ENCODE measurements at places on chromosomes 2 and 18.

DNA sequence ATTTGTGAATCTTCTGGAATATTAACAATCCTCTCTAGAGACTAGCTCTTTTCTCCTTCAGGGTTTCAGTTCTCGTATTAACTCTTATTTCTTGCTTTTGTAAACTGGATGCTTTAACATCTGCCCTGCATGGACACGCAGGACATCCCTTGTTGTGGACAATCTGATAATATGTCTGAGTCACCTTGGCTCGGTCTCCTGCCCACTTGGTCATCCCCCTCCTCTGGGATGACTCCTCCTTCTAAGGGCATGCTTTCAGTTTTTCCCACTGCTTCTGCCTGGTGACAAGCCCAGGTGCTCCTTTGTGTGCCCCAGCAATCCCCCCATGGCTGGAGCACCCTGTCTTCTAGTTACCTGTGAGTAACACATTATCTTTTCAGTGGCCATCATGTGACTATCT, 460.5 kb downstream of the DSC3 start:
- no peak for DNase-seq

GRCh38 chr2:59816075-59816474, 737.4 kb downstream of the BCL11A start:
- no peak for DNase-seq

DNA sequence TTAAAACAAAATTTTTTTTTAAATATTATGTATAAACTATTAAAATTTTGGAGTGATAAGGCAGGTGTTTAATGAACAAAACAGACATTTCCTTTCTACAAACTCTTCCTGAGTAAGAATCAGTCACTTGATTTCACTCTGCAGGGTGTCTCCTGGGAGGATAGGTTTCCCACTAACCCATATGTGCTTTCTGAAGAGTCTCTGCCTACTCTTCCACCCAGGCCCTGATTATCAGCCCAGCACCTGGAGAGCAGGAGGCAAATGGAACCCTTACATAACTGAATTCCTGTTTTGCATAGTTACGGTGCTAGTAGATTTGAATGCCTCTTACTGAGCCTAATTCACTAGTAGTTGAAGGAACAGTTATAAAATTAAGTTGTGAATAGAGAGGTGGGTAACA, 1718.6 kb downstream of the SUCLG1 start:
- DNase-seq, result no peak

GRCh38 chr18:23631746-23632145, 31.0 kb downstream of the ANKRD29 start:
- peak; percentile 75 for DNase-seq

DNA sequence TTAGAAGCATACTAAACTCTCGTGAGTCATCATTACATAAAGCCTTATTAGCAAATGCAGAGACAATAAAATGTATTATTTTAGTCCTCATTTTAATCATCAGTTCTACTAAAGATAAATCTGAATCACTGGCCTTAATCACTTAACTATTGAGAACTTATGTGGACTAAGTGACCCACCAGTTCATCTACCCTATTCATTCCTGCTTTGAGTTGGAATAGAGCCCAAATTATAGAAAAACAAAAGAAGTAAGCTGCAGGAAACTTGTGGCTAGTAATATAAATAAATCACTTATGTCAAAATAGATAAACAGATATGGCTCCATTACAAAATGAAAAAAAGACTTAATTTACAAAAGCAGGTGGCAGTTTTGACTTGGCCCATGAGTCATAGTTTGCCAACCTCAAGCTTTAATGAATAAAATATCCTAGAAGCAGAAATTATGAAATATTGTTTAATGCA, 851.8 kb upstream of the CRIM1 start:
- peak; percentile 10 for DNase-seq

- no peak for DNase-seq
These were observed 19.1 kb downstream of the PLA2R1 start for GRCh38 chr2:160043265-160043664.

- DNase-seq, result peak; percentile 38
These were observed 1.2 kb downstream of the STON1 start for GRCh38 chr2:48531141-48531648.

DNA sequence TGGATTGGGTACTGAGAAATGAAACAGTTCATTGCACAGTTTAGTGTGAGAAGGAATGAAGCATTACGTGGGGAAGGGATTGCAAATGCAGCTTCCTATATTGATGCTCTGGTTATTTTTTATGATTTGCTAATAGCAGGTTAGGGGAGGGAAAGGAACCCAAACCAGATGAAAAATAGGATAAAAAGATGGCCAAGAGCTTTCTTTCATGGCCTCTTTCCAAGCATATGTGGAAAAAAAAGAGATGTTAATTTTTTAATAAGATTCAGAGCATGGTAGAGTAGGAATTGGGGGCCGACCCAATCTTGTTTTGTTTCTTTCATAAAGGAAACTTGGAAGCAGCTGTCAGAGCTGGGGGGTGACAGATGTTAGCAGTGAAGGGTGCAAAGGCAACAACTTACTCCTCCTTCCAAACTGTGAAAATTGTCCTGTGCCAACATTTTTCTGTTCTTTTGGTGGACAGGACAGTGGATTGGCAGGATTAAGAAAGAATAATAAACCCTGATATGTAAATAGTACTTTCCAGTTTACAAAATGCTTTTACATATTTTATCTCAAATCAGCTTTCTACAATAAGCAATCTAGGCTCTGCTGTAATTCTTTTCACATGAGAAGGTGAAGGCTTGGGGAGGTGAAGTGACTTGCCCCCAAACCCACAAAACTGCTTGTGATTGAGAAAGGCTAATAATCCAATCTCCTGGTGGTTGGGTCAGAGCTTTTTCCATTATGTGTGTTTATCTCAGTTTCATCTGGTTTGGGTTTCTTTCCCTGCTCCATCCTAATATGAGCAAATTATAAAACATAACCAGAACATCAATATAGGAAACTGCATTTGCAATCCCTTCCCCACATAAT, 270.1 kb downstream of the ETAA1 start:
- DNase-seq, result no peak

GRCh38 chr18:69727912-69728572, 219.6 kb downstream of the CD226 start:
- no peak for DNase-seq

DNA sequence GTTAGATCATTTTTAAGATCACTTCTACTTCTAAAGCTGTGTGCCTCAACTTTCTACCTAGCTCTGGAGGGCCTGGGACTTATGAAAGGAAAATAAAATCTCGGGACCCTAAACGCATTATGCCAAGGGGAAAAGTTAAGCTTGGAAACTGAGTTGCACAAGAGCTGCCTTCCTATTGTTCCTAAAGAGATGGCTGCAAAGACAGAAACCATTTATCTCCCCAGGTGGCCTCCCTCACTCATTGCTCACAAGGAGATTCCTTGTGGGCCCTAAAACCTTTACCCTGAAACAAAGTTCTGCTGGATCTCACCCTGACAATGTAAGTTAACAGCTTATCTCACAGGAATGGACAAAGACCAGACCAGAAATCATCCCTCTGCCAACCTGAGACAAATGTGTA, 26.8 kb downstream of the TUBB6 start:
- no peak for DNase-seq

- no peak for DNase-seq
These were observed 13.7 kb downstream of the ADRA2B start for GRCh38 chr2:96102596-96103186.

GRCh38 chr2:20668871-20669475, 2.0 kb downstream of the GDF7 start:
- no peak for DNase-seq

DNA sequence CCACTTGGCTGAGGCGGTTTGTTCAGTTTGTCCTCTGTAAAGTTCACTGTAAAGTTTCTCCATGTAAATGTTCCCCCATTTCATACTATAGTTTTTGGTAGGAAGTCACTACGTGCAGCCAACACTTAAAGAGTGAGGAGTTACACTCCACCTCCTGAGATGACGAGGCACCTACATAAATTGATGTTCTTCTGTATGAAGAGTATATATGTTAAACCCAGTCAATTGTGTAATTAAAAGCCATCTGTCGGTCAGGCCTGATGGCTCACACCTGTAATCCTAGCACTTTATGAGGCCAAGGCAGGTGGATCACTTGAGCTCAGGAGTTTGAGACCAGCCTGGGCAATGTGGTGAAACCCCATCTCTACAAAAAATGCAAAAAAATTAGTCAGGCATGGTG, 7.6 kb downstream of the PIGN start:
- DNase-seq, result peak; percentile 32

DNA sequence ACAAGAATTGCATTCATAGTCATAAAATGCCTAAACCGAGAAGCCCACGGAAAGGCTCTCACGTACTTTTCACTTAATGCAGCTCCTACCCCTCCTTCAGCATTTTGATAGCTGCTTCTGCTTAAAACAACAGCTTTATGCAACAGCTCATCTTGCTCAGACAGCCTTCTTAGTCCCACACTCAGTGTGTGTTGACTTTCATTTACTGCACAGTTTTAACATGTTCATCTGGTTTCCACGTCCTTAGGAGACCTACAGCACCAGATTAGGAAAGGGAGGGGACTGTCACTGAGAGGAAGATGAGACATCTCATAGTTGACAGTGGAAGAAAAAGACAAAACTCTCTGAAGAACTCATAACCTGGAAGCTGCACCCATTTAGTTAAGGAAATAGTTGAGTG, 435.4 kb downstream of the SETBP1 start:
- DNase-seq, result no peak

DNA sequence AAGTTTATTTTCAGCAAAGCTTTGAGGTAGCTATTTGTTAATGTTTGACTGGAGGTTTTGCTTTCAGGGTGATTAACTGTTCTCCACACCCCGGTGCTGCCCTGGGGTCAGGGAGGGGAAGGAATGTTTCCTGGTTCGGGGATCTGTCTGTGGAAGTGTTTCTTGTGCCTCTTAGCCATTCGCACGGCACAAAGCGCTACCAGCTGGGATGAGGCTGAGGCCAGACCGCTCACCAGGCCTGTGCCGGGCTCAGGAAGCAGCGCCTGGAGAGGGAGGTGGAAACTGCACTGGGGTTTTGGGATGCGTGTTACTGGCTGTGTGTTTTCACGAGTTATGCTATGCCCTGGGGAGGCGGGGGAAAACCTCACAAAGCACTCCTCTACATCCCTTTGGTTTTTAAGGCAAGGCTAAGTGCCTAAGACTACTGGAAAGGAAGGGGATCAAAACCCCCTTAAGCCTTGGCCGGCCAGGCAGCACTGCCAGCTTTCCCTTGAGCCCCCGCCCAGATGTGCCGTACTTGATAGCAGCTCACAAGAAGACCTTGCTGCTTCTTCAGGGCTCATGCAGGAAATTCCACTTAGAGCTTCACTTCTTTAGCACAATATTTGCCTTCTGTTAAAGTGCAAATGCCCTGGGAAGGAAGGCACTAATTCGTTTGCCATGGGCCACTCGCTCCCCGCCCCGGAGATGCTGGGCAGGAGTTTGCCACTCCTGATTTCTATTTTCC, 65.7 kb upstream of the CNGA3 start:
- no peak for DNase-seq

DNA sequence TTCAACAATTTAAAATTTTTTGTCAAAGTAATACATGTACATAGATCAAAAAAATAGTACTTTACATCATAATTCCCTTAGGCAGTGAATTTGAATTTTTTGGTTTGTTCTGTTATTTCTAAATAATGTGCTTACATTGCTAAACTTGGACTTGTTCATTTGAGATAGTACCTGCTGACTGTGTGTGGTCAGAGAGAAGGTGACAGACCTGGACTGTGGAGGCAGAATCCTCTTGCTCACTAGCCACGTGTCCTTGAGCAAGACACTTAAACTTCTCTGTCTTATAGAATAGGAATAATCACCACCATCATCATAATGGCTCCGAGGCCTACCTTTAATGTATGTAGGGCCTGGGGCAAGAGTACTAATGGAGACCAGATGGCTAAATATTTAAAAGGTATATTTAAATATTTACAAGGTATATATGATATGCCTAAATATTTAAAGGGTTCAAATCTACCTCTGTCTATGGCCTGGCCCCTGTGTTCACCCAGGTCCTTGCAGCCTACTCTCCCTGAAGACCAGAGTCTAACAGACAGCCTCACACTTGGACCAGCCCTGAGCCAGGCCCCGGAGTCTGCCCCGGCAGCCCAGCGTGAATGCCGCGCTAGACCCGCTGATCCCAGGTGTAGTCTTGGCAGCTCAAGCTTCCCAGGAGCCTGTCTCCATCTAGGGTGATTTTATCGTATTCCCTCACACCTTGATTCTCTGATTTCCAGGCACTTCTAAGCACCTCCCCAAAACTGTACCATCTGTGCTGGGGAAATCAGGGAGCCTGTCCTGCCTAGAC, 33.5 kb downstream of the ZNF532 start:
- DNase-seq, result no peak

DNA sequence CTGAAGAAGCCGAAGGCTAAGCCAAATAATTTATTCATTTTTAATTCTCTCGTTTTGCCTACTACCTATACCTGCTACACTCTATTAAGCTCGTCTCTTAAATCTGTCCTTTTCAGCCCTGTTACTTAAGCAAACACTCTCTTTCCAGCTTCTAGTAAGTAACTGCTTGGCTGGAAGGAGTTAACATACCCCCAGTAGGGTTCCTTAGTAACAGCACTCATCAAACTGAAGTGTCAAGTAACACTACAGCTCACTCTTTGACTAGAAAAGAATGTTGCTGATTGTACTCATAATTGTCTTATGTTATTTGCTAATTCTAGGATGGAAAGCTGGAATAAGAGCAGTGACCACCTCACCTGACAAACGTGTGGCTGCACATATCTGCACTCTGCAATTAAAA, 120.0 kb upstream of the SCN7A start:
- DNase-seq, result no peak

GRCh38 chr18:57901825-57902589, 98.9 kb upstream of the ATP8B1 start:
- DNase-seq, result no peak

DNA sequence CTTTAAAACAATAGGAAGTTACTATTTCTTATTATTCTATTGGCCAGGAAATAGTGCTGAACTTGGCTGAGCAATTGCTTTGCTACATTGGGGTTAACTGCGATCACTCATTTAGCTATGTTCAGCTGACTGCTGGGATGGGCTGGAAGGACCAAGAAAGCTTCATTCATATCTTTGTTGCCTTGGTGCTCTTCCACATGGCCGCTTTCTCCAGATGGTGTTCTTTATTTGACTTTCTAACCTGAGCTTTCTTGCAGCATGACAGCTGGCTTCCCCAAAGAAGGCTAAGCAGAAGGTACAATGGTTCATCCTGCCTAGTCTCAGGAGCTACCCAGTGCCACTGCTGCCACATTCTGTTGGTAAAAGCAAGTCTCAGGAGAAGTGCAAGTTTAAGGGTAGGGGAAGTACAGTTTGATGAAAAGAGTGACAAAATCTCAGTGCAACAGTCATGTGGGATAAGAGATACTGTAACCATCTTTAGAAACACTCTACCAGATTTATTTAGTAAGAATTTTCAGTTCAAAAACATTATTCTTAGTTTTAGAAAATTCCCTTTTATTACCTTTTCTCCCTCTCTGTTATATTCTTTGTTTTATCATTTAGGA, 180.6 kb upstream of the RBMS1 start:
- no peak for DNase-seq

DNA sequence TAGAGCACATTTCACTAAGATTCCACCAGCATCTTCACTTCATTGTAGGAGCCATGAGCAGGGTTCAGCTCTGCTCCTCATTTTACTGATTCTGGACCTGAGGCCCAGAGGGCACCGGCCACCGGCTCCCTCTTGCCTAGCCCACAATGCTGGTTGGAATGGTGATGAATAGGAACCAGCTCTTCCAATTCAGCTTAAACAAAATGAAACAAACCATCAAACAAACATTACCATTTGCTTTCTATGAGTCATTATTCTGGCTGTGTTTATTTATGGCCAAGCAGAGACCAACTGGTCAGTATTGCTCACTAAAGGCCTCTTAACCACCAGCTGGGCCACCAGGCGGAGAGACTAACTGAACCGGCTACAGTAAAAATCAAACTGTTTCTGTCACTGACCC, 176.7 kb downstream of the MTX2 start:
- DNase-seq, result peak; percentile 73
